Memory B cell (primary cell): ENCODE measurements at places on chromosomes 4 and X.

DNA sequence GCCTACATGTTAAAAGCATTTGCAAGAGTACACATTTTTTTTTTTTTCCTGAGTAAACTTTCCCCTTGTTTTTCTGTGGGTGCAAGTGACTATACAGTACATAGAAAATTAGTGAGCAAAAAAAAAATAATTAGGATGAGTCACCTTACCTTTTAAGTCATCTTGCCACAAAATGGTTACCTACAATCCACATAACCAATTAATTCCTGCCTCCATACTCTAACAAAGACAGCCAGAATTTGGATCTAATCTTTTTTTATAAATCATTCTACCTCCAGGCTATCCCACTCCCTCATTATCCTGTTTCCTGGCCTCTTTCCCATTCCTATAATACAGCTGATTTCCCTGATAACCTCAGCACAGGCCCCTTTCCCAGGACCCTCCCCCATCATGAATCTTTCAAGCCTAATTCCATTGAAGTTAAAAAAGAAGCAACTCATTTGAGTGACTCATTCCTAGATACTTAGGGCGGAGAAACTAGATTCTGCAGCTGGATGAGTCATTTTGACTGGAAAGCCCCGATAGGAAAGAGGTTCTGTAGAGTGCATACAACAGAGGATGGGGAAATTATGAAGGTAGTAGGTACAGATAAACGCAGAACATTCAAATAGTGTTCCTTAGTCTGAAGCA lies 128.2 kb downstream of the C4orf51 start:
- H3K36me3 ChIP-seq, result peaks cover 27% of the 10 kb centered on the region
- no peak overlapping the region for H3K4me3 ChIP-seq
- H3K4me1 ChIP-seq, result peaks cover 2% of the 10 kb centered on the region
- no peaks in the 10 kb centered on the region for H3K27me3 ChIP-seq
- no peak for DNase-seq
- H3K27ac ChIP-seq, result peak overlapping the region; percentile 8

DNA sequence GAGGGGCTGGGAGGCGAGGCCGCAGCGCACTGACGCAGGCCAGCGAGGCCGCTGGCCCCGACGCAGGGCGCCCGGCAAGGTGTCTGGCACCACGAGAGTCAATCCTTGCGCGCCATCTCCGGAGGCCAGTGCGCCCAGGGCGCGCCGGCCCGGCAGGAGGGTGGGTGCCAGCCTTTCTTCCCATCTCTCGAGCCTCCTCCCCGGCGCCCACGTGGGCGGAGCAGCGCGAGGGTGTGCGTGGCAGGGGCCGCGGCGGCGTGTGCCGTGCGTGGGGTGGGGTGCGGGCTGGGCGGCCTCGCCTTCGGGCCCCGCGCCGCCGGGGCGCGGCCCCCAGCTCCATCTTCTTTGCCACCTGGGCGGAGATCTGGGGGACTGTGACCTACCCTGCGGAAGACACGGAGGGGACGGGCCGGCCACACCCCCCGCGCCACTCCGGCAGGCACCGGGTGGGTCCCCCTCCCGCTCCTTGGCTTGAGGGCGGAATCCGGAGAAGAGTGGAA lies 877 bp downstream of the JAKMIP1 start:
- no peak overlapping the region for H3K27ac ChIP-seq
- H3K36me3 ChIP-seq, result no peaks in the 10 kb centered on the region
- H3K27me3 ChIP-seq, result peaks cover 19% of the 10 kb centered on the region
- peaks cover 18% of the 10 kb centered on the region for H3K4me1 ChIP-seq

- H3K4me3 ChIP-seq, result no peak overlapping the region
- H3K27ac ChIP-seq, result no peak overlapping the region
- DNase-seq, result no peak
- H3K4me1 ChIP-seq, result no peaks in the 10 kb centered on the region
- no peaks in the 10 kb centered on the region for H3K27me3 ChIP-seq
- no peaks in the 10 kb centered on the region for H3K36me3 ChIP-seq
Observed at GRCh38 chr4:178808106-178808505, 1365.9 kb upstream of the AGA start.

- no peaks in the 10 kb centered on the region for H3K4me1 ChIP-seq
- no peaks in the 10 kb centered on the region for H3K27me3 ChIP-seq
- DNase-seq, result no peak
- no peaks in the 10 kb centered on the region for H3K36me3 ChIP-seq
- H3K4me3 ChIP-seq, result no peak overlapping the region
Observed at GRCh38 chrX:94633237-94633636, 959.2 kb downstream of the FAM133A start.
